Stimulated activated CD8-positive, alpha-beta memory T cell treated with anti-CD3 and anti-CD28 coated beads, Interleukin-4, amount 100 ng/mL, for 4 hours (primary cell): ENCODE measurements at places on chromosomes 1 and 21.

DNA sequence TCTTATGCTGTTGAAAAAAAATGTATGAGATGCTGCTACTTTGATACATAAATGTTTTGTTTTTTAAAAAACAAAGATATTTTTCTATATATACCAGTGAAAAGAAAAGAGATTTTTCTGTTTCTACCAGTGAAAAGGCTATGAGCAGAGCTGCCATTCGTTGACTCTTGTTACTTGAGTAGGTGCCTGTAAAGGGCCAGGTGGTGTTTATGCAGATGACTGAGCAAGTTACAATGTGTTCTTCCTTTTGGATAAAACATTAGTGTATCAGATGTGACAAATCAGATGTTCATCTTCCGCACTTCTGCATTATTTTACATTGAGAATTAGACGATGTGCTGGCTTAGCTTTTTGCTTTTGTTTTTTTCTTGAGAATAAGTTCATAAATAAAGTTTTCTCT is 45.4 kb downstream of the BARHL2 start:
- DNase-seq = no peak

DNA sequence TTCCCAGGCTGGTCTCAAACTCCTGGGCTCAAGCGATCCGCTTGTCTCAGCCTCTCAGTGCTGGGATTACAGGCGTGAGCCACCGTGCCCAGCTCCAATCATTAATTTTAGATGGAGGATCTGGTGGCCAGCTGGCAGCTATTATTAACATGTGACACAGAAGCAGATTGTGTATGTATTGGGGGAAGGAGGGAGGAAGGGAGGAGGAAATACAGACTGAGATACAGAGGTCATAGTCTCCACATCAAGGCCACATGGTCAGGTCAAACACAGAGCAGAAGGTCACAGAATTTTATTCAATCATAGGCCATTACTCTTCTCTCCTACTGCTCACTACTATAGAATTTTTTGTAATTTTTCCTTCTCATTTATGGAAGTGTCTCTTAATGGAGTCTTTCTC is 57.9 kb upstream of the ADORA3 start:
- DNase-seq = no peak

DNA sequence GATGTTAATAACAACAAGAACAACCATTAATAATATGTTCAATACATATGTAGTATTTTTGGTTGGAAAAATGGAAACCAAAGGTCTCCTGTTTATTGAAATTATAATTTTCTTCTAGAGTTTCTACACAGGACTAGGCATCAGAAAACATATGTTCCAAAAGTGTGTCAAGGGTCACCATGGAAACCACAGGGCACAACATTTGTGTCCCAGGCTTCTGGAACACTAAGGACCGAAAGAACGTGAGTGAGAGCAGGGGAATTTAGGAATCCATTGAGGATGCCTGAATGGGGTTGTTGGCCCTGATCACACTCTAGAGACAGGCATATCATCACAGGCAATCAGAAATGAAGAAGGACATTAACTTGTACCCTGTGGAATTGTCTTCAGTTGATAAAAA is 7.5 kb upstream of the CDC14A start:
- no peak for DNase-seq

DNA sequence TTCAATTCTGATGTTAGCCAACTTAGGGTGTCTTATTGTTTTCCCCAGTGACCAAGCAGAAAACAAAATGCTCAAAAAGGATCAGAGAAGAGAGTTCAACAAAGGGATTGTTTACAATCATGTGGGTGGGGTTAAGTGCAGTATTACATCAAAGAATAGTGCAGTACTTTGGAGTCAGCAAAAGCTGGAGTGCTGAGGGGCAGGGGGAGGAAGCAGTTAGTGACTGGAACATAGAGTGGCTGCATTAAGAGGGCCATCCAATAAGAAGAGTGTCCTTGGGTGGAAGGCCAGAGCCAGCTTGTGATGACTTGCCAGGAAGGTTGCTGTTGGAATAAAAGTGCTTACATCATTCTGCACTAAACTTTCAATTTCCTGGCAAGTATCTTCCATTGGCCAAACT is 175.5 kb downstream of the CYYR1 start:
- DNase-seq = no peak

DNA sequence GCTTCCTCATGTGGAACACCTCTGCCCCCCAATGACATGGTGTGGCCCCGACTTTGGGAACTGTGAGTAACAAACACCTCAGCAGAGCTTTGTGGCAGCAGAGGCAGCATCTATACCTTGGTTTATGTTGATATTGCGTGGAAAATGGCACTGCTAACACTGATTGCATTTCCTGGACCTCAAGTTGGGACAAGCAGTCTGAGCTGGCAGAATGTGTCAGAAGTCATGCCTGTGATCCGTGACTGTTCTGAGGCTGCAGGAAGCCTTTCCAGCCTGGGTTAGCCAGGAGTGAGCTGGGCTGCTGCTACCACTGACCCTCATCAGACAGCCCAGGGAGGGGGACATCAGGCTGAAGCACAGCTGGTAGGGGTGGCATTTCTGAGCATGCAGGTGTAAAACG is 268.5 kb downstream of the KCNJ6 start:
- DNase-seq = no peak

- no peak for DNase-seq
These were observed 251.2 kb upstream of the POU3F1 start for GRCh38 chr1:38297842-38298241.

DNA sequence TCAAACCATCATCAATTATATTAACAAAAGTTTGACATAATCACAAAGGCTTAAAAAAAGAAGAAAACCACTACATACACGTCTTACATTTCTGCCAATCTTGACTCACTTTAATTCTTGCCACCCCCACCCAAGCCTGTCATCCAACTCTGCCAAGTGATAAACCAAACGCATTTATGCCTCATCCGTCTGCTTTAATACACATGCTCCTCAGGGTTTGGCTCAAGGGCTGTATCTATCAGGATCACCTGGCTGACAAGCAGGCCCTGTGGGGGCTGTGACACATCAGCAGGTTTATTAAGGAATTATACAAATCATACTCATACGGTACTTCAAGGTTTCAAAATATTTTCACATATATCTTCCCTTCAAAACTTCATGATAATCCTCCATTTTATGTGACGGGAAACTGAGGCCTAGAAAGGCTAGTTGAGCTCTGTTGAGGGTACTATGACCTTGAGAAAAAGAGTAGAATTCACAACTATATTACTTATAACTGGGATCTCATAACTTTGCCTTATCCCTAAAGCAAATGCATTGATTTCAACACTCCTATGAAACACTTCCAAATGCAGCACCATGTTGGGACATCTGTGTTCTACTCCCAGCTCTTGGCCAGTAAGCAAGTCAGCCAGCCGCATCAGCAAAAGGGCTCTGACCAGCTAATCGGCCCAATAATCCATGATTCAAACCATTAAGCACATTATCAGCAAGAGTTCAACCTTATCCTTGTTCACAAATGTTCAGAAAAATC is 8.7 kb downstream of the SORT1 start:
- DNase-seq = no peak

GRCh38 chr1:33177996-33178540 is 3.8 kb downstream of the TRIM62 start:
- DNase-seq = no peak

DNA sequence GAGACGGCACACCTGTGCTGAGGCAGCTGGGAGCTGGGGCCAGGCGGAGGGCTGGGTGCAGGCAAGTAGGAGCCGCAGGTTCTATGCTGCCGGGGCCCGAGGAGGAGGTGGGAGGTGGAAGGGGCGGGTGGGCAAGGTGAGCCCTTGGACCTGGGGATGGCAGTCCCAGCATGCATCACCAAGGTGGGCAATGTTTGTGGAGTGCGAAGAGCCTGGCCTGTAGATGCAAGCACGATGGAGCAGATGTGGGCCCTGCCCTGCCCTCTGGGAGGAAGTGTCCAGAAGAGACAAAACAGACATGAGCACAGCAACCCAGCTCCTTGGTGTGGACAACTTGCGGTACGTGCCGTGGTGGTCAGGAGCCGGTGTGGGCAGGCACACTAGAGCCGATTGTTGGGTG is 28.3 kb upstream of the AJAP1 start:
- DNase-seq = no peak

DNA sequence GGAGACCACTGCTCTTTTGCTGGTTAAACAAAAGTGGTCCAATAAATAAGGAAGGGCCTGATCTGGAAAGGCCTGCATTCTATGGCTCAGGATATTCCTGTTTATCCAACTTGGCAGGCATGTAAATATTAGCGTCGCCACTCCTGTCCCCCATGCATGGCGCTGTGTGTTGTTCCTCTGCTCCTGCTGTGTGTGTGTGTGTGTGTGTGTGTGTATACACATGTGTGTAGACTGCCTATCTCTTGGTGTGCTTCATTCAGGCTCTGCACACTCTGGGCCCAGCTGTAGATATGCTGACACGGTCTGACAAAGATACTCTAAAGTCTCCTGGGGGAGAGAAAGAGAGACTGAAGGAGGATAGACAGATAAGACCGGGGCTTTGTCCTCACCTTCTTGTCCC is 6.8 kb downstream of the LMOD1 start:
- no peak for DNase-seq

DNA sequence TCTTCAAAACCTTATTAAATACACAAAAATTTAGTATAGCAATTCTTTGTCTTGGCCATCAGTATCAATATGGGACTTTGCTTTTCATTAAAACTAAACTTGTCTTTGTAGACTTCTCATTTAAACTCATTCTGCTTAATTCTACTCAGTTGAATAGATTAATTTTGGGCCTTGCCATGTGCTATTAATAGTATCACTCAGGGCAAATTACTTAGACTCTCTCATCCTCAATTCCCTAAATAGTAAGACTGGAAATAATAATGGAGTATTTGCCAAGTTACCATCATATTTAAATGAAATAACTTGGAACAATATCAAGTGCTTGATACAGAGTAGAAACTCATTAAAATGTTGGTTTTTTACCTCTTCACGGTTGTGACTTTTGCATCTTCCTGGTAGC is 13.4 kb downstream of the HOOK1 start:
- DNase-seq = no peak
